ENCODE measurements at places on chromosomes 7 and 10.

DNA sequence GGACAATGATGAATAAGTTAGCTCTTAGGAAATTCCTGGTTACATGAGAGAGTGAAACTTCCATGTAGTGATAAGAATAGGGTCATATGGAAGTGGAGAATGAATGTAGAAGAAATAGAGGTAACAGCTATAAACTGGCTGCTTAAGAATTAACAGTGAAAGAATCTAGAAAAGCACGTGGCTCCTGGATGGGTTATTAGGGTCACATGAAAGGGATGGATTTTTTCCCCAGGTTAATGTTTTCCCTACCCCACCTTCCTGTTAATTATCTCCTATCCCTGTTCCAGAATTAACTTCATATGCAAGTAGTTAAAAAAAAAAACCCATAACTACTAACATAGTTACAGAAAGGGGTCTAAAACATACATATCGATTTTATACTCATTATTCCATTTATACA is 58.0 kb downstream of the ANKIB1 start:
- no peak for DNase-seq

DNA sequence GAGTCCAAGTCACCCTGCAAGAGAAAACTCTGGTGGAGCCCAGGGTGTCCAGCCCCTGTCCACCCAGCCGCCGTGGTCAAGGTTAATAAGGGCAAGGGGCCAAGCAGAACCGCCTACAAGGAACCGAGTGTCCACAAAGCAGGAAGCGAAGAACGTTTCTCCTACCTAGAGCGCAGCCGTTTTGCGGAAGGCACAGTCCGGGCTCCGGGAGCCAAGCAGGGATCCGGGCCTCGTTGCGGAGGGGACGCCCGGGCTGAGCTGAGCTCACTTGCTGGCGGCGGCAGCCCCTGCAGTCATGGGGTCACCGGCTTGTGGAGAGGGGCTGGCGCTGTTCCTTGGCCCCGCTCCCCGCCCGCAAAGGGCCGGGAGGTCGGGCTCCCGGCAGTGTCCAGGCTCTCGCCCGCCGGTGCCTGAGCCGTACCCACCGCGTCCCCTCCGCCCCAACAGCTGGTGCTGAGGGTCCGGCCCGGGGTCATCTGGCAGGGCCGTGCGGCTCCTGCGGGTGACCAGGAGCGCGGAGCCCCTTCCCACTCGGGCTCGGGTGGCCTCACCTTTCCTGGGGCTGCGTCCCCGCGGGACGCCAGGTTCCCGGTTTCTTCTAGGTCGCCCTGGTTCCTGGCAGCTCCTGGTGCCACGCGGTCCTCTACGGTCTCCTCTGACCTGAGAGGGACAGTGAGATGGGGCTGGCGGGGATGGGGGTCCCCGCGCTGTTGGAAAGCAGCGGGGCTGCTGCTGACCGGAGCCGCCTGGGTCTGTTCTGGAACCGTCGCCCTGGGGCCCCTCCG is 14.0 kb upstream of the ZNF273 start:
- DNase-seq, result no peak

DNA sequence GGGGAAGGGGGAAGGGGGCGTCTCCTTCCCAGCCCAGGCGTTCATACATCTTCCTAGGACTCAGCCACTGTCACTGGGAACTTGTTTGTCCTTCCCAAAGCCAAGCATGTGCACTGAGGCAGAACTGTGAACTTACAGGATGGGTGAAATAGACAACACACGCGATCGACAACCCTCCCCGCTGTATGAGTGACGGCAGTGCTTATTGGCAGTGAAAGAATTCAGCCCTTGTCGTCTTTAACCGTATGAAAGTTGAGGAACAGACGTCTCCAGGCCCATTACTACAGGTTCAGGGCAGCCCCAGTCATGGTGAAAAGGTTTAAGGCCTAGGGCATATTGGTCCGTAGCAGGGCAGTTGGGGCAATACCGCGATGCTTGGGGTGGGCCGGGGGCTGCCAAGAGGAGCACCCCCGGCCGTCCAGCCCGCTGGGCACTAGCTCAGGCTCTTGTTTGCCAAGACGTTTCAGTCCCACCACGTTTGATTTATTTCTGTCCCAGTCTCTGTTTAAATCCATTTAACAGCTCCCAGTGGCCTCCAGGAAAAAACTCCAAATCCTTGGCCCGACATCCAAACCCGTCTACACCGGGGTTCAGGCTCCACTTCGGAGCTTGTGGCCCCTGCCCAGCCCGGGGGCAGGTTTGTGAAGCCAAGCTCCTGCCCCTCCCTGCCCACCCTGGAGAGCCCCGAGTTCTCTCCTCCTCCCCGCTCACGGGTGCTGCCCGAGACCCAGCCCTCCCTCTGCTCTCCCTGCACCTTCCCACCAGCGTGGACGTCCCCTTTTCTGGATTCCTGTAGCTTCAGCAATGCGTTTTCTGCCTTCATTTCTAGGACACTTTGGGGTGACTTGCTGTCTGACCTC is 159.8 kb downstream of the DNAJB6 start:
- no peak for DNase-seq

- DNase-seq, result no peak
Measured at GRCh38 chr10:1408651-1409367, 328.5 kb downstream of the ADARB2 start.

GRCh38 chr10:29921071-29921446 is 138.3 kb downstream of the JCAD start:
- DNase-seq, result no peak

DNA sequence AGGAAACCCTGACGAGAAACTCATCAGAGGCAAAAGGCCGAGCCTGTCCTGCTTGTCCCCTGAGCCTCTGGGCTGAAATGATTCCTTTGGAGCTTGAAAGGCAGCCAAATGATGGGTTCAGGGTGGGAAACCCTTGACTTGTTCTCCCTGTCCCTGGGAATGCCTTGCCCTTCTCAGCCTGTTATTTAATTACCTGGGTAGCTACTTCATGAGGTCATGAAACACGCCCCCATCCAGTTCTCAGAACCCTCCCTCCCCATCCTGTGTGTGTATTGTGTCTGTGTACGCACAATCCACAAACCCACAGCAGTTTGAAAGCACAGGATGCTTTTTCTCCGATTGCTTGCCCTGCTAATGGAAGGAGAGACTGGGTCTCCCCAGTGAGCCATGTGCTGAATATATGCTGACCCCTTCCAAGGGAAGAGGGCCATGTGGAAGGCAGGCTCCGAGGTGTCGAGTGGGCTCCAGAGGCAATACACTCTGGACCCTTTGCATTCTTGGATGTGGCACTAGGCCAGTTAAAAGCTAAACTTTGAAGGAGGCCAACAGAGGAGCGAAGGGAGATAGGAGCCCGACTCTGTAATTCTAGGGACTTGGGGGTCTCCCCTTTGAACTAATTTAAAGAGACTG is 10.6 kb downstream of the DUSP5 start:
- DNase-seq, result no peak

DNA sequence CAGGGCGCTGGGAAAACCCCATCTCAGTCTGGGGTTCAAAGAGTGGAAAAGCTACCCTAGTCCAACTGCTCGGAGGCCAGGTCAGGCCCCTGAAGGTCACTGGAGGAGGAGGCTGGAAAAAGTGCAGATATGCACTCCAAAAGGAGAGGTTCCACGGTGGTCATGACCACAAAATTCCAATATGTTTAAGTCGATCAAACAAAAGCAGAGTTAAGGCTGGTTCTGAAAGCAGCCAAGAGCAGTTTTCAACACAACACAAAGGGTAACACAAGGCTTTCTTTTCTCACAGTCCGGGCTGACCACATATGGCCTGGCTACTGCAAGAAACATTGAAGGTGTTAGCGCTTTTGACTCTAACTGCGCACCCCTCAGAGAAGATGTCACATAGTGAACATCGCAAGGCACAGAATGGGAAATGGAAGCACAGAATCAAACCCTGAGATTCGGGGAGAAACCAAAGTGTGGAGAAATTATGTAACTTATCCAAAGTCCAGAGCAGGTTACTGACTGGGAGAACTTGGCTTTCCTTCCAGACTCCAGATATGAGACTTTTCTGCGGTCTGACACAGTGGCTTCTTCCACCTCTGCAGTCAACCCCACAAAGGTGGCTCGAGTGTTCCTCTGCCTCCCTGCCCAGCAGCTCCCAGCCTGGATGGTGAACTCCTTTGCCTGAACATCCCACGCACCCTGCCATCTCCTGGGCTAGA is 1.3 kb upstream of the GRB10 start:
- DNase-seq, result no peak

DNA sequence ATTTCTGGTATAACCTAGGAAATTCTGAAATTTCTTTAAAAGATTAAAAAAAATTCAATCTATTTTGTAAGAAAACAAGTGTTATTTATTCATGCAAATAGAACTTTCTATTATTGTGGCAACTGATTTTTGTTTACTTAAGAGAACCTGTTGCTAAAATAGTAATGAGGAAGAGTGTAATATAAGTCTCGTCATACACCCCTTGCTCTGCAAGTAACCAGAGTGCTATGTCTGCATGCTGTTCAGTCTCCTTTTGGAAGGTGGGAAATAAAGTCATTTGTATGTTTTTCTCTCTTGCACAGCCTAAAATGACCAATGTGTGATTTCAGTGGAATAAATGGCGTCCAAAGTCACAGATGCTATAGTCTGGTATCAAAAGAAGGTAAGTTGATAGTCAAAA is 41.3 kb downstream of the PHTF2 start:
- no peak for DNase-seq

GRCh38 chr7:18855796-18856195 is 261.6 kb downstream of the TWIST1 start:
- DNase-seq, result no peak

DNA sequence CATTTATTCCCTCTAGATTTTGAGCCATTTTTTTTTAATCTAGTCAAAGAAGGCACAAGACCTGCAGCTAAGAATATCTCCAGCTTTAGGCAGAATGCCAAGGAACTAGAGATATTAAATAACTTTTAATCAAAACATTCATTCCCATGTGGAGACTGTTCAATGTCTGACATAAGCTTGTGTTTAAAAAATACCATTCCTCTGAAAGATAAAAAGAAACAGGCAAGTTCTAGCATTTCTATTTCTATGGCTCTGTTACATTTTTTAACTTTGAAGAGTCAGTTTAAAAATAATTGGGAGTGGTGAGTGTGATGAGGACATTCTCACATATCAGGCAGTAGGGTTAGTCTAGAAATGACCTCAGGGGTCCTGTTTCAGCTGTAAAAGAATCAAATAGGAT is 48.0 kb downstream of the RHOBTB1 start:
- DNase-seq, result no peak

- no peak for DNase-seq
Measured at GRCh38 chr7:128940494-128941322, 3.0 kb downstream of the IRF5 start.

GRCh38 chr7:42189535-42189934 is 47.5 kb downstream of the GLI3 start:
- DNase-seq, result no peak

DNA sequence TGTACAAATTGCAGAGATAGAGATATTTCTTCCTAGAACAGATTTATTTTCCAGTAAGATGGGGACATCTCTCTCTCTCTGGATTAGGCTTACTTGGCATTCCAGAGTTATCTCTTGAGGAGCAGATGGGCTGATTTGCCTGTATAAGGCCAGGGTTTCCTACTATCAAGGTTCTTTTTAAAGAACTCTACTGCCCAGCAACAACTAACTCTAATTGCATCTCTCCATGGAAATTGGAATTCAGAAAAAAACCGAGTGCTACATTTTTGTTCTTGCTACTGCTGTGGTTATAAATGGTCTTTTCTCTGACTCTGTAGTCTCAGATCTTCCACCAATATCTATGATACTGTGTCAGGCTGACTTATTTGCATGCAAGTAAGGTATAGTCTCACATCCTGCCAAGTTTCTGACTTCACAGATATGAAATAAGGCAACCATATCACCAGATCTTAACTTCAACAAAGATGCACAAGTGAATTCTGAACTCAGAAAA is 161.1 kb downstream of the CRPPA start:
- no peak for DNase-seq

GRCh38 chr10:58827381-58827780 is 314.7 kb downstream of the BICC1 start:
- no peak for DNase-seq

DNA sequence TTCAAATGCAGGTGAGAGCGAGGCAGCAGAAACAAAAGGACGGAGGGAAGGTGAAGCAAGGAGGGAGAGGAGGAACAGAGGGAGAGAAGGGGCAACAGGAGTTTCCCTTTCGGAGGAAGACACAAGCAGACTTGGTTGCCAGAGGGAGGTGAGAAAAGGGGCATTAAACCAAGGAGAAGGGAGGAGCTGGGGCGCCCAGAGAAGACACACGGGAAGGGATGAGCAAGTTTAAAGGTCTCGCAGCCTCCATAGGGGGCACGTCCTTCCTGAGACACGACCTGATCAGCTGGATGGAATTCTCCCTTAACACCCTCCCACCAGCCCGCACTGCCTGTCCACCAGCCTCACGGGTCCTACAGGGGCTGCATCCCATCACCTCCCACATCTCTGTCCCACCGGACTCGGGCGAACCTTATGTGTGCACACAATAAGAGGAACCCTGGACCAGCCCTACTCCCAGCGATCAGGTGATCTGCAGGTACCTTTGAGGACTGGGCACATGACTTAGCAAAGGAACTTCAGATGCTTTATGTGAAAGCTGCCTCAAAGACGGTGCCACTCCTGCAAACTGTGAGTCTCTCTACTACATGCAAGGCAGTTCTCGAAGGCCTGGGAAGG is 251.2 kb downstream of the TNS3 start:
- DNase-seq, result no peak

- no peak for DNase-seq
Measured at GRCh38 chr7:36570528-36571189, 153.6 kb downstream of the AOAH start.

- DNase-seq, result no peak
Measured at GRCh38 chr10:99520847-99521764, 11.6 kb upstream of the NKX2-3 start.

DNA sequence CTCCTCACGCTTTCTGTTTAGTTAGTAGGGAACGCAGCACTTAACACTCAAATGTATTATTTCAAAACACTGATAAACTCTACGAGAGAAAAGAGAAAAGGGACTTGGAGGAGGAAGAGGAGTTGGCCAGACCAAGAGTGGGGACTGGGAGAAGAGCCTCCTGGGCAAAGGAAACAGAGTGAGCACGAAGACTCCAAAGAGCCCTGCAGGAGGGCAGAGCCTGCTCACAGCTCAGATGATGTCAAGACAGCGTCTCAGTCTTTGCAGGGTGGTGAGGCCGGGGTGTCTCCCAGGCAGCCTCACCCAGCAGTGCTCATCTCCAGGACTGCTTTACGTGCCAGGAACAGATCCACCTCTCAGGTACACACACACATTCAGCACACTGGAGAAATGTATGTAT is 41.2 kb downstream of the CYTH3 start:
- no peak for DNase-seq

All from stimulated activated CD8-positive, alpha-beta memory T cell treated with anti-CD3 and anti-CD28 coated beads, Interleukin-7, amount 100 ng/mL, for 1 hour (primary cell).